ENCODE measurements at places on chromosomes 13 and 19.

GRCh38 chr19:604355-604754 lies 14.7 kb downstream of the HCN2 start:
- no peak for DNase-seq

DNA sequence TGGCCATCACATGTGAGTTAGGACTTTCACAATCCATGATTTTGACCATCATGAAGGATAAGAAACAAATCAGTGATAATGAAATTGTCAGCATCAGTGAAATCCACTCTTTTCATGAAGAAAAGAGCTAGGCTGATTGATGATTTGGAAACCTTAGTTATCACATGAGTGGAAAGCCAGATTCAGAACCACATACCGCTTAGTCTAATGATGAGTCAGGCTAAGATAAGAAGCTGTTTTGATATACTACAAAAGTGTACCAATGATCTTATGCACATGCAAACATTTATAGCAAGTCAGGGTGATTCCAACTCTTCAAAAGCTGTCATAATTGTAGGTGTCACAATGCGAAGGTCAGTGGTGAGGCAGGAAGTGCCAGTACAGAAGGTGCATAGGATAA lies 519.3 kb downstream of the GPC6 start:
- DNase-seq, result no peak

DNA sequence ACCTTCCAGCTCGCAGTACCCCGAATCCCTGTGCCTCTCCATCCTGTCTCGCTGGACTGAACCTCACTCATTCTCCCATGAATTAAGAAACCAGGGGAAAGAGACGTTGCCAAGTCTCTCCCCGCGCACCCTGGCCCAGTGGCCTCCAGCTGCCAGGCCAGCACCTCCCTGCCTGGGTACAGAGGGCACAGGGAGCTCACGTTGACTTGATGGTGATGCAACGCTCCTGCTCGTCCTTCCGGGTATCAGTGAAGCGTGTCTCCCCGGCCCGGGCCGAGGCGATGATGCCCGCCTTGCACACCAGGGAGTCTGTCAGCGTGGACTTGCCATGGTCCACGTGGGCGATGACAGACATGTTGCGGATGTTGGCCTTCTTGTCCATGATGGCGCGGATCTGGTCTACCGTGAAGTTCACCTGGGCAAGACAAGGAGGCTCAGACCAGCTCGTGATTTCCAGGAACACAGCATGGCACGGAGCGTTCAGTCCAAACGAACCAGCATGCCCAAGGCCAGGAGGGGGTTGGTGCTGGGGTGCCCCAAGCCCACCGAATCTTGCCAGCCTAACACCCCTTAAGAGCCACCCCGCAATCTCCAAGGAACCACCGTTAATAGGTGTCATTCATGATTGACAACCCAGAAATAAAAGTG lies 1.2 kb downstream of the EEF2 start:
- peak; percentile 71 for DNase-seq

- no peak for DNase-seq
Observed at GRCh38 chr13:106941779-106942178, 373.8 kb upstream of the ARGLU1 start.

DNA sequence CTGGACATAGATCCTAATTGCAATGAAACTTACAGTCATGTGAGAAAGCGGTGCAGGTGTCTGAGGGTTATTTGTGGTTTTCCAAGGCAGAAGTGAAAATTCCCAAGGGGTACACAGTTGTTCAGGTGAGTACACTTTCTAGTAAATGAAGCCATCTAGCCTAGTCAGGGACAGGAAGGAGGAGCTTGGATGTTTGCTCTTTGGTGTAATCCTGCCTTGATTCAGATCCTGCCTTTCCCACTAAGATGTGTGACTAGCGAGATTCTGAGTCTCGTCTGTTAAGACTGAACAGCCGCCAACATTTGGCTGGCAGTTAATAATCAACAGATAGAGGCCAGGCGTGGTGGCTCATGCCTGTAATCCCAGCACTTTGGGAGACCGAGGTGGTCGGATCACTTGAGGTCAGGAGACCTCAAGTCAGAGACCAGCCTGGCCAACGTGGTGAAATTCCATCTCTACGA lies 2.5 kb downstream of the RPS9 start:
- no peak for DNase-seq

DNA sequence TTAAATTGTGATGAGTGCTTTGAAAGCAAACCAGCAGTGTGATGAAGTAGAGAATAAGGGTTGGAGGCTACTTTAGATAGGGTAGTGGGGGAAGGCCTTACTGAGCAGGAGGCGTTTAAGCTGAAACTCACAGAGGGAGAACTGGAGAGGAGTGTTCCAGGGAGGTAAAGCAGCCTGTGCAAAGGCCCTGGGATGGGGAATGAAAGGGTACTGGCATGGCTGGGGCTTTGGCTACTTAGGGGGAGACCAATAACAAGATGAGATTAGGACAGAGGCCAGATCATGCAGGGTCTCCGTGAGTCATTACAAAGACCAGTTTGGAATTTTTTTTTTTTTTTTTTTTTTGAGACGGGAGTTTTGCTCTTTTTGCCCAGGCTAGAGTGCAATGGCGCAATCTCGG lies 1.1 kb downstream of the PPP5C start:
- DNase-seq, result no peak

DNA sequence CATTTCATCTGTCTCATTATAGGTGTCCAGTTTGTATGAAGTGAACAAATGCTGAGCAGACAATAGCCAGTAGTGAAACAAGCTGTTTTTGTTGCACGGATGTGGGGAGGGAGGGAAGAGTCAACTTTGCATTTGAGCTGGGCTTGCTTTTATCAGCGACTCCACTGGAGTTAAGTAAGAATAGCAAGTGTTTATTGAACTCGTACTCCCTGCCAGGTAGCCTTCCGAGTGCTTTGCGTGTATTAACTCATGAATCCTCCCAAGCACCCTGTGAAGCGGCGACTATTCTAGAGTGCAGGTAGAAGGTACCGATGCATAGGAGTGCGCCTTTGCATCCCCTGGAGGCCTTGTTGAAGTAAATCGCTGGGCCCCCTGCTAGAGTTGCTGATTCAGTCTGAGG lies 4.7 kb upstream of the ZNF444 start:
- DNase-seq, result no peak

- DNase-seq, result no peak
Observed at GRCh38 chr13:49320975-49321374, 73.2 kb downstream of the CDADC1 start.

GRCh38 chr19:791007-791566 lies 6.2 kb upstream of the PTBP1 start:
- no peak for DNase-seq

- DNase-seq, result peak; percentile 4
Observed at GRCh38 chr19:13538601-13539253, 32.4 kb upstream of the CACNA1A start.

DNA sequence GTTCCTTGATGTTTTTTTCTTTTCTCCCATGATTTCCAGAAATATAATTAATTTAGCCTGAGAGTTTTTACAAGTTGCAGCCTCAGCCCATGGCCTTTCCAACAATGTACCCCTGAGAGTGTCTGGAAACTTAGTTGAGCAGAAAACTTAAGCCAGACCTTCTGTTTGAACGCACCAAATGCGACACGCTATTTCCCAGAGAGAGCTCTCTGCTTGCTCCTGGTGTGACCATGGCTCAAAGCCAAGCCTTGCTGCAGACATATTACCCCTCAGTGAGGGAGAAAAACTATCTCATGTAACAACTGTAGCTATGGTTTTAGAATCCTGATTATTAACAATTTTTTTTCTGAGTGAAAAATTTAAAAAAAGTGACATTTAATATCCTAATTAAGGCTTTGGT lies 1204.5 kb upstream of the SLC10A2 start:
- no peak for DNase-seq

DNA sequence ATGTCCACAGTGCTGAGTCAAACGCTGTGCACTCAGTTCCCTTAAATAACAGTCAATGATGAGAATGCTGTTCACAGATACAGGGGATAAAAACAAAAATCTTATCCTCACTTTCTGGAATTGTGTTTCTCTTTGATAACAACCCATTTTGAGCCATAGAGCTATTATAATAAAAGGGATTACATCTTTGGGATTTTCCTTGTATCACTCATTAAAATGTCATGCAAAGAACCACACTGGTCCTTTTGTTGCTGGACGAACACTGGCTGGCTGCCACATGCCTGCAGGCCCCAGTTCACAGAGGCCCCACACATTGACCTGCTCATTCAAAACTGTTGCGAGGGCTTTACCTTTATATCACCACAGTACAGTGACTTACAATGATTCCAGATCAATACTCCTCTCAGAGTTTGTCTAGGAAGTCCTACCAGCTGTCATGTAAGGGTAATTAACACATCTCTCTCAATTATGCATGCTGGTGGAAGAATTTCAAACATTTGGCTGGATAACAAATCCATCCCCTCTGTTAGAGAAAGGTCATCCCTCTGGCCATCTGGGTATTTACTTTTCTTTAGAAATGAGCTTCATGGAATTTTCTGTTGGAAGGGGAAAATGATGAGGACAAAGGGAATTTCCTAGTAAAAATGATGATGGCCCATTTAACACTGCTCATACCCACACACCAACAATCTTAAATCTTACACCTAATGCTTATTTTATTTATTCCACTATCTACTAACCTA lies 85.9 kb downstream of the MBNL2 start:
- DNase-seq, result peak; percentile 78

- DNase-seq, result no peak
Observed at GRCh38 chr19:45113628-45114027, 20.6 kb downstream of the PPP1R37 start.

- no peak for DNase-seq
Observed at GRCh38 chr19:5339198-5339949, 1.2 kb downstream of the PTPRS start.

DNA sequence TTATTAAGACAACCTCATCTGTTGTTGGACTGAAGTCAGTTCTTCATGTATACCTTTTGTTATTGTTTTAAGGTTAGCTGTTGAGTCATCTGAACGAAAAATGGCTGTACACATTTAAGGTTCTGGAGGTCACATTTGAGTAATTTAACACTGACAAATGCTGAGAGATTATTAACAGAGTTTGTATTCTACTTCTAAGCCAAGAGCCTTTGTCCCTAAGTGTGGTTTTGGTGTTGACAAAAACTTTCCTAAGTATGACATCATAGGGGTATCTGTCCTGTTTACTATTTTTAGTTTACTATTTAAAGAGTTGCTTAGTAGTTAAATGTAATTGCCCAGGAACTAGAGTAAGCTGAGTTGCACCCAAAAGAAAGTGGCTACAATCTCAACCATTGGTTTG lies 71.9 kb downstream of the CDK8 start:
- no peak for DNase-seq

GRCh38 chr13:20570517-20570916 lies 3.6 kb downstream of the IFT88 start:
- peak; percentile 58 for DNase-seq

DNA sequence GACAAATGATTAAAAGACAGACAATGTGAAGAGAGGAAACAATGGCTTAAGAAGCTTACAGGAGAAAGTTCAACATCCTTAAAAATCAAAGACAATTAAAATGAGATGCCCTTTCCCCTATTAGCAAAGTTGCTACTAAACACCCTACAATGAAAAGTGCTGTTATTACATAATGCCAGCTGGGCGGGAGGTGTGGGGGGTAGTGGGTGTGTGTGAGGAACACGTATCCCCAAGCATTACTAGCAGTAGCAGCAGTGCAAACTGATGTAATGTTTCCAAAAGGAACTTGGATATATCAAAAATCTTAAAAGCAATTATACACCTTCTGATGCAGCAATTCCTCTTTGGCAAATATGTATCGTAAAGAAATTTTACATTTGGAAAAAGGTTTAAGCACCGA lies 70.9 kb downstream of the PEG3 start:
- DNase-seq, result no peak

DNA sequence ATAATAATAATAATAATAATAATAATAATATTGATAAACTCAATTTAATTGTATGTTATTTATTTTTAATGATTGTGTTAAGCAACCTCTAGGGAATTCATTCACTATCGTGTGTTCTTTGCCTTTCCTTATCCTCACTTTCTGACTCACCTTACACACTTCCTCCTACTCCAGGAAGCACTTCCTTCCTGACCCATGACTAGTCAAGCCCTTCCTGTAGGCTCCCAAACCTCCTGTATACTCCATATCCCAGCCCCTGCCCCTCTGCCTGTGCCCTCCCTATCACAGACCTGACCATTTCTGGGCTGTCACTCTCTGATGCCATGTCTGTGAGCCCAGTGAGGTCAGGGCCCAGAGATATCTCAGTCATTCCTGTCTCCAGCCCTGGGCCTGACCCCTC lies 7.6 kb downstream of the LGALS4 start:
- no peak for DNase-seq
